ENCODE measurements at places on chromosomes 6 and 20. TPM values are rescaled to one million over a fixed set of nuclear protein-coding genes. Genes with fewer than 3 reads are reported as not detected.
A peak's percentile ranks its signal among the peaks of the same experiment; 100 is the strongest.

PLEKHG1 gene
- 74.0 TPM for total RNA-seq

MYB gene
- 7.0 TPM for total RNA-seq

AKAP12 gene
- total RNA-seq: 246 TPM

GTF3C6 gene
- 60.2 TPM for total RNA-seq

CFAP61 gene
- total RNA-seq: 1.1 TPM

TENT5A gene
- total RNA-seq: 27.5 TPM

HLA-DQB1 gene
- 22.2 TPM for total RNA-seq

CST2 gene
- not detected for total RNA-seq

DNA sequence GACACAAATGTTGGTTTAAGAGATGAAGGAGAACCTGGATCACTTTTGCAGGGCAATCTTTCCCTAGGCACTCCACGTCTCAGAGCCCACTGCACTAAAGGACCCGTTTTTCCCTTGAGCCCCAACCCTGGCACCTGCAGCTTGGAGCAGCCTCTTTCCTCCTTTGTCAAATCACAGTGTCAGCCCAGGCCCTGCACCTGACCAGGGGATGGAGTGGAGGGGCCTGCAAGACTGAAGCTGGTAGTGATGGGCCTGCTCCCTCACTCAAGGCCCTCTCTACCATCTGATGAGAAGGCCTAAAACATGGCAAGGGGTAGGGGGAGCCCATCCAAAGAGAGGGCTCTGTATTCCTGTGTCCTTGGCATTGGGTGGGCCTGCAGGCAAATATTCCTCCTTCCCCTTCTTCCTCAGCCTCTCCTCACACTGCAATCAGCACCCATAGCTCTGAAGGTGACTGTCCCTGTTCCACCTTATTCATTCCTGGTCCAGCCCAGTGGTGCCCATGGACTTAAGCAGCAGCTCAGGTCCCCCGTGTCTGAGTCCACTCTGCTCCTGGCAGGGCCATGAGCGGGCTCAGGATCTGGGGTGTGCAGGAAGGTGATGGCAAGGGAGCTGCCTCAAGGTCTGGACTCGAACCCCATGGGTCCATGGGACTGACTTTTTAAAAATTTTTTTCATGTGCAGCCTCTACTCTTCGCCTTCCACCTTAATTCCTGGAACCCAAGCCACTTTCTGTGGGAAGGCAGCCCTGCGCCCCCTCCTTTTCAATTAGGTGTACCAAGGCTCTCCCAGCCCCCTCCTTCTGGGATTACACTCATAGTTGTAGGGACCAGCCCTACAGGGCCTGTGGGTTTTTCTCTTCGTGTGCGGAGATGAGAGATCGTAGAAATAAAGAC lies 6.7 kb downstream of the RAET1G start:
- no peaks in the 10 kb centered on the region for H3K4me1 ChIP-seq
- no peak overlapping the region for H3K4me3 ChIP-seq
- no peak overlapping the region for H3K27ac ChIP-seq
- no peaks in the 10 kb centered on the region for H3K36me3 ChIP-seq

GRCh38 chr6:118787724-118788423 lies 106.1 kb upstream of the ASF1A start:
- DNase-seq: no peak
- H3K4me3 ChIP-seq: no peak overlapping the region
- H3K27me3 ChIP-seq: no peaks in the 10 kb centered on the region
- peaks cover 6% of the 10 kb centered on the region for H3K4me1 ChIP-seq

GRCh38 chr20:3771552-3772058 lies 4.1 kb upstream of the ADISSP start:
- H3K27ac ChIP-seq: no peak overlapping the region
- H3K4me3 ChIP-seq: no peak overlapping the region
- no peak for DNase-seq
- H3K27me3 ChIP-seq: no peaks in the 10 kb centered on the region

GRCh38 chr20:63950701-63951397 lies 5.4 kb downstream of the UCKL1 start:
- H3K27me3 ChIP-seq: no peaks in the 10 kb centered on the region
- peaks cover 40% of the 10 kb centered on the region for H3K4me1 ChIP-seq
- no peak overlapping the region for H3K4me3 ChIP-seq
- H3K27ac ChIP-seq: peak overlapping the region; percentile 89

- DNase-seq: no peak
- no peaks in the 10 kb centered on the region for H3K27me3 ChIP-seq
- no peaks in the 10 kb centered on the region for H3K4me1 ChIP-seq
- H3K4me3 ChIP-seq: no peak overlapping the region
- no peaks in the 10 kb centered on the region for H3K36me3 ChIP-seq
- H3K27ac ChIP-seq: no peak overlapping the region
Observed at GRCh38 chr6:53822401-53823125, 27.8 kb downstream of the LRRC1 start.

GRCh38 chr6:155710704-155711103 lies 255.1 kb upstream of the NOX3 start:
- no peak for DNase-seq
- H3K4me1 ChIP-seq: no peaks in the 10 kb centered on the region
- no peaks in the 10 kb centered on the region for H3K36me3 ChIP-seq
- no peak overlapping the region for H3K27ac ChIP-seq
- no peaks in the 10 kb centered on the region for H3K27me3 ChIP-seq

DNA sequence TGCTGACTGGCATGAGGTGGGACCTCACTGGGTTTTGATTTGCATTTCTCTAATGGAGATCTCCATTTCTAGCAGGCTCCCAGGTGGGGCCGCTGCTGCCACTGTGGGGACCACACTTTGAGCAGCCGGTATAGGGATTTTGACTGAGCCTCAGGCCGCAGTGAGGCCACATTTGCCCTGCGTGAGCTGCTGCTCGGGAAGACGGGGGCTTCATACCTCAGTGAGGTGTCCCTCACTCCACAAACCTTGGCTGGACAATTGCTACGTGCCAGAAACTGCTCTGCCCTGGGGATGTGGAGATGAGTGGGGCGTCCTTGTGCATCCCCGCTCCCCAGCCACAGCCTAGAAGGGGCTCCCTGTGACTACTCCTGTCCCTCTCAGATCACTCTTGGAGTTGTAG lies 134.3 kb downstream of the ANKRD60 start:
- no peak overlapping the region for H3K27ac ChIP-seq
- H3K4me3 ChIP-seq: no peak overlapping the region
- DNase-seq: no peak
- peaks cover 8% of the 10 kb centered on the region for H3K4me1 ChIP-seq
- no peaks in the 10 kb centered on the region for H3K27me3 ChIP-seq

DNA sequence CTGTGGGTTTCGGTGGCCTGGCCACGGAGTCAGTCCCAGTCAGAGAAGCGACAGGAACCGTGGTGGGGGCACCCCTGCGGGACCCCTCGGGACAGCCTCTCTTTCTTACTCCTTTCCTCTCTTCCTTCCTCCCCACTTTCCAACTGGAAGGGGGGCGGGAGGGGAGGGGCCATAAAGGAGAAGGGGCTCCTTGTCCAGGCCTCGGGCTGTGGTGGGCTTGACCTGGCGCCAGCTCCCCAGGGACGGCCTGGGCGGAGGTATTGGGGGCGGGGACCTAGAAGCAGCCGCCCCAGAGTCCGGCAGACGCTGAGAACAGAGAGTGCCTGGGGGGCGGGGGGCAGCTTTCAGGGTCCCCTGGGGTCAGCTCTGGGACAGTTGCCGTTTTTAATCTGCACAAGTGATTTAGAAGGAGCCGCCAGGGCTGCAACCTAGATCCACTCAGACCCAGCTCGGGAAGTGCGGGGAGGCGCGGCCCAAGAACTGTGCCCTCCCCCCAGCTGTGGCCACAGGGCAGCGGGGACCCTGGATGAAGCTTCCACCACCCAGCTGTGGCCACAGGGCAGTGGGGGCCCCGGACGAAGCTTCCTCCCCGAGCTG lies 6.4 kb upstream of the ABHD16B start:
- DNase-seq: peak; percentile 52
- peak overlapping the region; percentile 14 for H3K4me3 ChIP-seq
- H3K27me3 ChIP-seq: no peaks in the 10 kb centered on the region
- H3K36me3 ChIP-seq: no peaks in the 10 kb centered on the region
- H3K4me1 ChIP-seq: peaks cover 47% of the 10 kb centered on the region

GRCh38 chr6:45712786-45713185 lies 302.9 kb downstream of the CLIC5 start:
- DNase-seq: no peak
- no peaks in the 10 kb centered on the region for H3K4me1 ChIP-seq
- H3K27me3 ChIP-seq: no peaks in the 10 kb centered on the region
- no peak overlapping the region for H3K4me3 ChIP-seq
- no peak overlapping the region for H3K27ac ChIP-seq

DNA sequence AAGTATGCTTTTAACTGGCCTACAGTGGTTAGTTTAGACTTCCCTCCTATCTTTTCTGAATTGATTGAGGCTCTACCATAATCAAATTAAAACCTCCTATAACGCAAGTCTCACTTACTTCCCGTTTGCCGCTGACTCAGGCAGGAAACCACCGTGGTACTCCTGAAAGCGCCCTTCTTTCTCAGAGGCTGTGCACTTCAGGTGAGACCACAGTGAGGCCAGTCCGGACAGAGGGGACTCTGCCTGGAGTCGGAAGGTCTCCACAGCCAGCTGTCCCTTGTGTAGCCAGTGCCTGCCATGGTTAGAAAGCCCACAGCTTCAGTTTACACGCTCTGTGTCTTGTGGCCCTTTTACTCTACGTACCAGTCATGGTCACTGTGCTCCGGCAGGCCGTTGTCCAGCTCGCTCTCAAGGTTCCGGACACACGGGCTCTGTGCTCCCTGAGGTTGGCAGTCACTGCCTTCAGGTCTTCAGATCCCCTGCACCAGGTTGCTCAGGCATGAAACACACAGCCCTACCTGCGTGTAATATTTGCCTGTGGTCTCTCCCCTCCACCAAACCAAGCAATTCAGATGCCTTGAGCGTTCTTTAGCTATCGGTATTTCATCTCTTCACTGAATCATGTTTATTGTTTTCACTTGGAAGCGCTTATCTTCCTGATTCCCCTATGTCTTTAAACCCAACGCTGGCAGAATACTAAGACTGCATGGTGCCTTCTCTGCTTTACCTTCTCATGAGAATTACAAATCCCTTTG lies 178.8 kb downstream of the SMOC2 start:
- no peaks in the 10 kb centered on the region for H3K27me3 ChIP-seq
- H3K4me3 ChIP-seq: no peak overlapping the region

DNA sequence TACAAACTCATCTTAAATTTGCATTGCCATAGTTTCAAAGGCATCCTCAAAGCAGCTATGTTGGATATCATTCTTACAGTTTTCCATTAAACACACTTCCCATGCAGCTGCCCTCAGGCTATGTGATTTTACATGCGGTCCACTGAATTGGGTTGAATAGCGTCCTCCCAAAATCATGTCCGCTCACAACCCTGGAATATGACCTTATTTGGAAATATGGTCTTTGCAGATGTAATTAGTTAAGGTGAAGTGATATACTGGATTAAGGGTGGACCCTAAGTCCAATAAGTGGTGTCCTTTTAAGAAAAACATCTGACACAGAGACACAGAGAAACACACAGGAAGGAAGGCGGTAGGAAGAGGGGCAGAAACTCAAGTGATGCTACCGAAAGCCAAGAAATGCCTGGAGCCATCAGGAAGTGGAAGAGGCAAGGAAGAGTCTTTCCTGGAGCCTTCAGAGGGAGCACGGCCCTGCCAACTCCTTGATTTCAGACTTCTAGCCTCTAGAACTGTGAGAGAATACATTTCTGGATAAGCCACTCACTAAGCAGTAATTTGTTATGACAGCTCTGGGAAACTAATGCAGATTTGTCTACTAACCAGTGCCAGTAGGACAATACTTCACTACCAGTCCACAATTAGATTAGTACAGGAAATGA lies 42.7 kb upstream of the NHSL1 start:
- H3K27ac ChIP-seq: no peak overlapping the region
- H3K4me1 ChIP-seq: peaks cover 6% of the 10 kb centered on the region
- no peak overlapping the region for H3K4me3 ChIP-seq
- no peaks in the 10 kb centered on the region for H3K36me3 ChIP-seq
- H3K27me3 ChIP-seq: no peaks in the 10 kb centered on the region

DNA sequence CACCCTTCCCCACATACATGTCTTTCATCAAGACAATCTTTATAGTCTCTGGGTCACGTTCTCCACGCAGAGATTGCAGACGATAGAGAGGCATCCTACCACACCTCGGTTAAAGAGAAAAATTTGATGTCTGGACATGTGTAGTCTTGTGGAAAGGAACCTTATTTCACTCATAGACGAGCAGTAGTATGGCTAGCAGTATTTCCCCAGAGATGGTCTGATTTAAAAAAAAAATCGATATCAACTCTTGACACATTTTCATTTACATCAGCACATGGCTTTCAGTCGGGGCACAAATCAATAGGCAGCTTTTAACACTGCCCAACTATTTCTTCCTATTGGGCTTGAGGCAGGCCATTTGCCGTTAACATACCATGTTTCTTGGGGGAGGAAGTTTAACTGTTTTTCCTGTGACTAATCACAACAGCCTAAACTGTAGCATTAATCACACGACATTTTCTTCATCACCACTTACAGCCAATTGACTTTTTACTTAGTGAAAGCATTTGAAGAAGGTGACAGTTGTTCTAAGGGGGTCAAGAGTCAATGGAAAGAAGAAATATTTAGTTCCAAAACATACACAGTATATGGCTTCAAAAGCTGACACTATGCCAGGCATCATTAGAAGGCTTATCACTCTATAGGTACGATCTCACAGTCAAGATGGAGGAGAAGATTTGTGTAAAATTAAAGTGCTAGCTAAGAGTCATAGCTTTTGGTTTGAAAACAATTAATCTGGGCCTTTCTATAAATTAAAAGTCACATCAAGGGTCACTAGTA lies 129.5 kb upstream of the HDAC2 start:
- no peaks in the 10 kb centered on the region for H3K36me3 ChIP-seq
- H3K27me3 ChIP-seq: no peaks in the 10 kb centered on the region
- H3K27ac ChIP-seq: no peak overlapping the region
- no peaks in the 10 kb centered on the region for H3K4me1 ChIP-seq
- no peak overlapping the region for H3K4me3 ChIP-seq

- H3K27me3 ChIP-seq: no peaks in the 10 kb centered on the region
- no peak overlapping the region for H3K4me3 ChIP-seq
- no peaks in the 10 kb centered on the region for H3K36me3 ChIP-seq
- no peak overlapping the region for H3K27ac ChIP-seq
- no peak for DNase-seq
Observed at GRCh38 chr6:71199736-71200135, 88.9 kb upstream of the OGFRL1 start.

DNA sequence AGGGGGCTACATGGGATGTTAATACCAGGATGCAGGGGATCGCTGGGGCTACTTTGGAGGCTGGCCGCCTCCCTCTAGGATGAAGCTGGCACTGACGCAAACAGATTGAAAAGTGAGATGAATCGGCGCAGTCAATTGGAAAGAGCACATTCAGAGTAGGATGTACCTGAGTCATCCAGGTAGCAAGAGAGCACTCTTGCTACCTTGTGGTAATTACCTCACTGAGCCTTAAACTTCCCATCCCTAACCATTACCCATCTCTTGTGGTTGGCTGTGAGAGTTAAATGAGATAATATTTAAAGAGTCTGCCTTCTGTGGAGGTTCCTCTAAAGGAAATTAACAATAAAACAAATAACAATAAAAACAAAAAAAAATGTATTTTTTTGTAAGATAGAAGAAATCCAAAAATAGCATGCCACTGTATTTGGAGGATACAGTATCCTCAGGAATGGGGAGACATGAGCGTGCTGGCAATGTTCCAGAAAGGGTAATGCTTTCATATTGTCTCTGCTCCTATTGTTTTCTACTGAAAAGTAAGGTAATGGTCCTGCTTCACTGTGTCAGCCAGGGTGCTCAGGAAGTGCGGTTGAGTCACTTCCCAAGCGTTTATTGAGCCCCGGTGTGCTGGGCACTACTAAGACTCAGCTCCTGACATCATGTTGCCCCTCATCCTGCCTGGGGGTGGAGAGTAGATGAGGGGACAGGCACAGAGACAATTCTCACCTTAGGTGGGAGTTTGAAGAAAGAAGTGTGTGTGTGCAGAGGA lies 301.1 kb downstream of the EYA4 start:
- no peaks in the 10 kb centered on the region for H3K4me1 ChIP-seq
- no peak overlapping the region for H3K4me3 ChIP-seq
- no peaks in the 10 kb centered on the region for H3K27me3 ChIP-seq
- H3K36me3 ChIP-seq: no peaks in the 10 kb centered on the region
- H3K27ac ChIP-seq: no peak overlapping the region
